A172 (cell line): ENCODE measurements at places on chromosomes 12 and 14. TPM values are rescaled to one million over a fixed set of nuclear protein-coding genes. Genes with fewer than 3 reads are reported as not detected.
A peak's percentile ranks its signal among the peaks of the same experiment; 100 is the strongest.

Gene BHLHE41
- total RNA-seq: 0.21 and 0.41 TPM in 2 replicates

Gene RNASE1
- not detected in 2 replicates for total RNA-seq

Gene SYNDIG1L
- total RNA-seq: not detected in 2 replicates

DNA sequence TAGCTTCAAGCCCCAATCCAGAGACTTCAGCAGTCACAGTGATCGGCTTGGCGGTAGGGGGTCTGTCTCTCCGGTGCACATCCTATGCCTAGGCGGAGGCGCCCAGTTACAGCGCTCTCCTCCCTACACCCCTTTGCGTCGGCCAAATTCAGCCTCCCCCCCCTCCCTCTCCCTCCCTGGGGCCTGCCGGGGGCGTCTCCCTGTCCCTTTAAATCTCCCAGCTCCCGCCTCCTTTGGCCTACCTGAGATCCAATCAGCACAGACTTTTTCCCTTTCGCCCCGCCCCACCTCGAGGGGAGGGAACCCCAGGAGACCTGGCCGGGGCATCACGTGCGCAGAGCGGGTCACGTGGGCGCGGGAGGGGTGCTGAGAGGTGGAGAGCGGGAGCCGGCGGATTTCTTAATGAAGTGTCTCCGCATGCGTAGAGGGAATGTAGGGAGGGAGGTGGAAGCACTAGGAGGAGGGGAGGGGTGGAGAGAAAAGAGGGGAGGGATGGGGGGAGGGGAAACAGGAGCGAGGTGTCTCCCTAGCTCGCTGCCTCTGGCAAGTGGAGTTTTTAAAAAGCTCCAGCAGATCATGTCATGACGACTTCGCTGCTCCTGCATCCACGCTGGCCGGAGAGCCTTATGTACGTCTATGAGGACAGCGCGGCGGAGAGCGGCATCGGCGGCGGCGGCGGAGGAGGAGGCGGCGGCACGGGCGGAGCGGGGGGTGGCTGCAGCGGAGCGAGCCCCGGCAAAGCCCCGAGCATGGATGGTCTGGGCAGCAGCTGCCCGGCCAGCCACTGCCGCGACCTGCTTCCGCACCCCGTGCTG is at the start of gene HOXC13:
TSS of gene HOXC13 (plus strand) at position 506 of the 815 bp plus-strand sequence. CDS start at position 582, 76 bp downstream.
- DNase-seq: peak; percentile 97

GRCh38 chr12:45914090-45914489 is 76.3 kb downstream of the SCAF11 start:
- DNase-seq: peak; percentile 61

DNA sequence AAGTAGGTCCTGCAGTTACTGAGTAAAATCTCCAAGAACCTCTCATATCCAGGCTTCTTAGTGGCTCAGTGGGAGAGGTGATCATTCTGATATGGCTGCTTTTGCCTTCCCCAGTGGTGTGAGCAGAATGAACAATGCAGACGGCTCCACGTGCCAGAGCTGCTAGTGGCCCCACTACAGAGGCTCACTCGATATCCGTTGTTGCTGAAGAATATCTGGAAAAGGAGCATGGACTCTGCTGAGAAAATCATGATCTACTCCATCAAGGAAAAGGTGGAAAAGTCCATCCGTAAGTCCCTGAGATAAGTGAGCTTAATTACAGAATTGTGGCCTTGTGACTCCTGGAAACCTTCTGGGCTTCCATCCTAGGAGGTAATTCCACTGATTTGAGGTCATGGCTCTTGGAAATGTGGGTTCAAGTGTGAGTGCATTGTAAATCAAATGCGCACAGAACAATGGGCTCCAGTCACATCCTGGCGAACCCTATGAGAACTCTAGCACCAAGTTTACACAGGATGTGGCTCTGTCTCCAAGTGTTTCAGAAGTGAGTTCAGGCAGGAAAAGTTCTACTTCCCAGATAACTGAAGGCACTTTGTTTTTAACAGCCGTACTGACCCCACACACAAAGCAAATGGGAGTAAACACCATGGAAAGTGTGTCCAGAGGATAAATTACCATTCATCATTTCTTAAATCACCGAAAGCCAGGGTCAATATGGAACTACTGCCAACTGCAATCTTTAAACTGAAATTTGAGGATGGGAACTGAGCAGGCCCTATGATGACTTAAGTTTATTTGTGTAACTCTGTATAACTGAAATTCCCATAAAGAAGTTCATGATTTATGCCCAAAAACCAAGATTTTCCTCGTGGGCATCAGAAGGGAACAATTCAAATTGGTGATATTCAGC is 51.4 kb downstream of the PLEKHG7 start:
- peak; percentile 32 for DNase-seq
